ENCODE measurements at places on chromosomes 7 and 10.

DNA sequence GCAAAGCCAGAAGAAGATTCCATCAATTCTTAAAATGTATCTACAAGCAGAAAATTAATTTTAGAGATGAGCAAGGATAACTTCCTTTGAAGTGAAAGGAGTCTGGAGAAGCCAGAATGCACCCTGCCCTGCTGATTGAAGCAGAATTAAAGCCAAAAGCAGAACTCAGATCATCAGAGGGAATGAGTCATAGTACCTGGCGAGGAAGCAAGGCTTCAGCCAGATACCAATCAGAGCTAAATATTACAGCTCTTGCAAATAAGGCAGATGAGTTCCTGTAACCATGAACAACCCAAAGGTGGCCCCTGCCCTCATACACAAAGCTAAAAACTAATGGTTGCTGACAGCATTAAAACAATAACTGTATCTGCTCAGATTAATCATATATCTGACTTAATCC is 10.4 kb downstream of the HTR7 start:
- DNase-seq, result no peak

DNA sequence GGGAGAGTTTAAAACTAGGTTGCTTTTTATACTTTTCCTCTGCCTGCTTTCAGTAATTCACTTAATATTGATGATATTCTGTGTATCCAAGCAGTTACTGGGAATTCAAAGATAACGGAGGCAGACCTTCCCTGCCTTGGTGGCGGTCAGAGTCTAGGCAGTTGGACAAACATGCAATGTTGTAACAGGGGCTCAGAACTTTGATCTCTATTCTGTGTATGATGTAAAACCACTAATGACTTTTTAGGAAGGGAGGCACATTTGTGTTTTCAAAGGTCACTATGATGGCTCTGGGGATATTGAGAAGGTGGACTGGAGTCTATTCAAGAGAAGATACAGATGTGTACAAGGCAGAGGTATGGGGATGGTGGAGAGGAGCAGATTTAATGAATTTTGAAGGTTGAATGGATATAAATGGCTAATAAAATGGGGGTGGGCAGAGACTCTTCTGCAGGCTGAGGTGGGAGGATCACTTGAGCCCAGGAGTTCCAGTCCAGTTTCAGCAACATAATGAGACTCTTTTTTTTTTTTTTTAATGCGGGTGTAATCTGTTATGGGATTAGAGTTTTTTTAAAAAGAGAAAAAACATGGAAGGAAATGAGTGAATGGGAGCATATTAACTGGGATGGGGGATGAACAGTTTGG is 5.7 kb upstream of the PON2 start:
- DNase-seq, result no peak

GRCh38 chr10:33112831-33113455 is 154.9 kb upstream of the ITGB1 start:
- no peak for DNase-seq

DNA sequence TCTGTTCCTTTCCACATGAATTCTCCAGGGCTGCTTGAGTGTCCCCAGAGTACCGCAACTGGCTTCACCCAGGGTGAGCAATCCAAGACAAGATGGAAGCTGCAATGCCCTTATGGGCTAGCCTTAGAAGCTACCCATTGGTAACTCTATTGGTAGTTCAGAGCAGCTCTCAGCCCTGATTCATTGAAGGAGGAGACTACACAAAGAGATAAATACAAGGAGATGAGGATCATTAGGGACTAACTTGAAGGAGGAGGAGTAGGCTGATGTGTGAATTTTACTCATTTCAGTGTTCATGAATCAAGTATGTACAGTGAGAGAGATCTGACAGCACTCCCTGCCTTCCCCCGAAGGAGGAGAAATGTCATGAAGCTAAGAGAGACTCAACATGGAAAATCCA is 124.0 kb downstream of the REEP3 start:
- no peak for DNase-seq

- no peak for DNase-seq
Observed at GRCh38 chr7:130079846-130080394, 9.6 kb downstream of the KLHDC10 start.

- no peak for DNase-seq
Observed at GRCh38 chr10:90920986-90921666, at the start of gene ANKRD1. TSS of gene ANKRD1 (minus strand) at chr10:90921087. CDS start at chr10:90921027, 60 bp downstream.

GRCh38 chr7:156334636-156335035 is 305.9 kb upstream of the RNF32 start:
- DNase-seq, result no peak

GRCh38 chr7:85714043-85714578 is 527.3 kb upstream of the SEMA3D start:
- DNase-seq, result no peak
